Pulmonary artery endothelial cell (primary cell): ENCODE measurements at places on chromosomes 3 and 15. TPM values are rescaled to one million over a fixed set of nuclear protein-coding genes. Genes with fewer than 3 reads are reported as not detected.

DNA sequence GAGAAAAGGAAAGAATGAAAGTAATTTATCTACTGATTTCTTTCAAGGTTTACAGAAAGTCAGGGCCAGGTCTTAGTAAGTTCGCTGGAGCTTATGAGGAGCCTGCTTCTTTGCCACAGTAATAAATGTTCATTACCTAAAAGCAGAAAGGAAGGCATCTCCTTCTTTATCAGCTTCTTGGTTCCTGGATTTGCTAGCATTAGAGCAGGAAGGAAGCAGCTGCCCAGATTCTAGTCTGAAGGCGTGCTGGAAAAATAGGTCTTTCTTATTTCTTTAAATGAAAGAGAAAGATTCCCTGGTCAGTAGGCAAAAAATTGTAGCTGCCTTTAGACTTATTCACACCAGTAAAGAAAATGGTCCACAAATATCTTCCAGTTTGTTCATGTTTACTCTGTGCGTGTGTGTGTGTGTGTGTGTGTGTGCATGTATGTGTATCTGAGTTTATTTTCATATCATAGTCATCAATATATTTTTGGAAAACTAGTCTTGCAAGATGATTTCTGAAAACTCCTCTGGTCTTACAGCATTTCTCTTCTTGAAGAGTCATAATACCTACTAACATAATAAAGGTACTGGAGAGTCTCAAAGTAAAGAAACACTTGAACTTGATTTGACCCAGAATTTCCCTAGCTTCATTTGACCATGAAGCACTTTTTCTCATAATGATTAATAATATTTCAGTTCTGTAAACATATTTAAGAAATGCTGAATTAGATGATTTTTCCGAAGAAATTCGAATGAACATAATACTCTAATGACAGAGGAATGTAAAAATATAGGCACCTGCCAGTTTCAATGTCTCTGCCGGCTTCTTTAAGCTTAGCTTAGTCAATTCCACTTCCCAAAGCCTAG is 255.3 kb upstream of the ZPLD1 start:
- DNase-seq: no peak

DNA sequence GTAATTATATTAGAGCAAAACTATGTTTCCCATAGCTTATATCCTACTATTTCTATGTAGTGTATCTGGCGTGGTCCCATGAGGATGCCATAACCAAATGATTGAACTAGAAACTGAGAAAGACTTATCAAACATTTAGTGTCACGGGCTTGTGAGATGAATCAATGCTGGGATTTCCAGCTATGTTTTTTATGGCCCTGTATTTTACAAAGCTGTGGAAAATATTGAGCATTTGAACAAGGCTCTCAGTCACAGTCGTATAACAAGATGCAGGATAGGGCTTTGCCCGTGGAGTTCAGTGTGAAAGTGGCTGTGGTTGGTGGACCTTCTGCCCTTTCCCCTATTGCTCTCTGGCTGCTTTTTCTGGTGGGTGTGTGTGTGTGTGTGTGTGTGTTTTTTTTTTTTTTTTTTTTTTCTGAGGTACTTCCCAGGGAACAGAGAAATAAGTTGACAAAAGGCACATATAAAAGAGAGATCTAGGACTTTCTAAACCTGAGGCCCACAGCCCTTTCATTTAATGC is 60.7 kb downstream of the CACNA1D start:
- DNase-seq: no peak

DNA sequence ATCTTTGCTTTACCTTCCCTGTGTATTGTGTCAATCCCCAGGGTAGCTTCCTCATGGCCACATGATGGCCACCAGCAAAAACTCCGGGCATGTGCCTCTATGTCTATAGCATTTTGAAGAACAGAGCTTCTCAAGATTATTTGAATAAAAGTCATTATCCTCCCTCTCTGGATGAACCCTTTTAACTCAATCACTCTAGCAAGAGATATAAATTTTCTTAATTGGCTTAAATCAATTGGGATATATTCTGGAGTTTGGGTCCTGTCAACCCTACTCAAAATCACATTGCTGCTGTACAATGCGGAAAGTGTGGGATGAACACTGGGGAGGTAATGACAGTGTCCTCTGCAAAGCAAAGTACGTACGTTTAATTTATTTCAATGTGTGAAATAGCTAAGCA is 370.6 kb upstream of the LRRC3B start:
- no peak for DNase-seq

DNA sequence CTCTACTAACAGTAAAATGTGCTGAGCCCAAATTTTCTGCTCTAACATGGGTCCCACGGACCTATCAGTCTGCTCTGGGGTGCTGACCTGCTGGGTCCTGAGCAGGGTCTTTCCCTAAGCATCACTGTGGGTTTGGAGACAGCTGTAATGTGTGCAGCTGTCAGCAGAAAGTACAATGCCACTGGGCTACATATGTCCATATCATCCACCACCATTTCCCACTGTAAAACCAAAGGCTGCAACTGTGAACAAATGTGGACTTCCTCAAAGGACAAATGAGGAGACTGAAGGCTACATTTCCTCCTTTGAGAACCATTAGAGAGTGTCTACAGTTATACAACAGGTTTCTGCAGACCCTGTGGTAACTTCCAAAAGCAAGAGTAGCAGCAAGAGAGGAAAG is 33.8 kb upstream of the IP6K2 start:
- DNase-seq: no peak

Gene TEX55
- total RNA-seq: not detected in 2 replicates

Gene CYP1A2
- total RNA-seq: not detected in 2 replicates
